ENCODE measurements at places on chromosomes 6 and 20.
A peak's percentile ranks its signal among the peaks of the same experiment; 100 is the strongest.

DNA sequence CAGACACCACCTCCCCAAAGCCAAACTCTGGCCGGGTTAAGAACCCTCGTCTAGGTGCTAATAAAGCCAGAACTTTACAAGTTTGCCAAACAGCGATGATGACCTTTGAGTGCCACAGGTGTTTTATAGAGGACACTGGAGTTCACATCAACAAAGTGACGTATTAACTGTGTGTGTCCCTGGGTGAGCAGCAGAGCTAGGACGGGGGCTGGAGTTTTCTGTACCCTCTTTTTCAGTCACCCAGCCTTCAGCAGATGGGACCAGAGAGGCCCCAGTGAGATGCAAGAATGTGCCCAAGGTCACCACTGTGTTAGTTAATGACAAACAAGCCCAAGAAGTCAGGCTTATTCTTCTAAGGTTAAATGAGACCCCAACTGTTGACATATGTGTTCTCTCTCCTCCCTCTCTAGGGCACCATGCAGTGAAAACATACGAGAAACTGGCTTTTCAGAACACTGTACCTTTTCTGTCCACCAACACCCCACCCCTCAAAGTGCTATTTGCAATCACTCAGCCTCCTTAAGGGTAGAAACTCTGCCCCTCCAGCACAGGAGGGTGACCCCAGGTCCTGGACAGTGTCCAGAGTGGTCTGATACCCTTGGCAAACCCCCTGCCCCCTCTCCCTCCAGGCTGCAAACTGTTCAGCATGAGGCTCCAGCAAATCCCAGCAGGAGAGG is 5.2 kb downstream of the SDC4 start:
- no peak for DNase-seq

DNA sequence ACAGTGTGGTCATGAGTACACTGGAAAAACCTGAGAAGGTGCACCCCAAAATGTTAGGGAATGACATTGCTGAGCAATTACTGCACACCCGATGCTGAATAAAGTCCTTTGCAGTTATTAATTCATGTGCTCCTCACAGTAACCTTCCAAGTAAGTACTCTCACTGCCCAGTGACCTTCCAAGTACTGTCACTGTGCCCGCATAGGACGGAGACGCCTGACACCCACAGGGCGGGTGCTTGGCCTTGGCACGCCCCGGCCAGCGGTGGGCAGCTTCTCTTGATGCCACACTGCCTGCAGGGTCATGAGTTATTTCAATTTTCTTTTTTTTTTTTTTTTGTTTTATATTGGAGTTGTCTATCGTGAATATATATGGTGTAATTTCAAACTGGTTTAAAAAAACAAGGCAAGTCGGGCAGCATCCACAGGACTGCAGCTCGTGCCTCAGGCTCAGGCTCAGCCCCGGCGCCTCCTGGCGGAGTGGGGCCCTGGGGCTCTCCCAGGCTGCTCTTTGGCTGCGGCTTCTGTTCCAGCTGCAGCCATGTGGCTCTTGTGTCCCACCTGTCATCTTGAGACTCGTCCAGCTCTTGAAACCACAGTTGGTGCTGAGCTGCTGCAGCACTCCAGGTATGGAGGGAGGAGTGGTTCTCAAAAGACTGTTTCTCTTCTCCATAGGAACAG is 27.0 kb downstream of the PNLDC1 start:
- DNase-seq: no peak

- DNase-seq: no peak
These were observed 84.7 kb upstream of the SCP2D1 start for GRCh38 chr20:18728870-18729224.

- no peak for DNase-seq
These were observed 259.7 kb downstream of the RFPL4B start for GRCh38 chr6:112606656-112607435.

DNA sequence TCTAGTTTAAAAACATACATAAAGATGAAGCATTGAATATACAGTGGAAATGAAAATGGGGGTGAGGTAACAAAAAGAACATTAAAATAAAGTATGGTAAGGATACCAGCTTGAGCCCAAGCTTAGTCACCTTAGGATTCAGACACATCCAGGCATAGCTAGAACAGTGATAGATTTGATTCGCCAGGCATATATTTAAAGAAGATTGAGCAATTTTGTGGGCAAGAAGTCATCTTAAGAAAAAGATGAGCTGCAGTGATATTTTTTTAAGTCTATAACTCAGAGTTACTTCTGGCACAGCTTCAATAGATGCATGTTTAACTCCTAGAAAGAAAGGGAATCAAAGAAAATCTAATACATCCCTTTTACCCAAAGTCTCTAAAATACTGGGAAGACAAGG is 97.9 kb downstream of the BMP5 start:
- no peak for DNase-seq

- DNase-seq: no peak
These were observed 141.2 kb downstream of the CDK19 start for GRCh38 chr6:110674096-110674495.

- no peak for DNase-seq
These were observed 154.6 kb downstream of the SASH1 start for GRCh38 chr6:148497257-148497656.

GRCh38 chr6:21679761-21680265 is 86.3 kb downstream of the SOX4 start:
- DNase-seq: peak; percentile 81

DNA sequence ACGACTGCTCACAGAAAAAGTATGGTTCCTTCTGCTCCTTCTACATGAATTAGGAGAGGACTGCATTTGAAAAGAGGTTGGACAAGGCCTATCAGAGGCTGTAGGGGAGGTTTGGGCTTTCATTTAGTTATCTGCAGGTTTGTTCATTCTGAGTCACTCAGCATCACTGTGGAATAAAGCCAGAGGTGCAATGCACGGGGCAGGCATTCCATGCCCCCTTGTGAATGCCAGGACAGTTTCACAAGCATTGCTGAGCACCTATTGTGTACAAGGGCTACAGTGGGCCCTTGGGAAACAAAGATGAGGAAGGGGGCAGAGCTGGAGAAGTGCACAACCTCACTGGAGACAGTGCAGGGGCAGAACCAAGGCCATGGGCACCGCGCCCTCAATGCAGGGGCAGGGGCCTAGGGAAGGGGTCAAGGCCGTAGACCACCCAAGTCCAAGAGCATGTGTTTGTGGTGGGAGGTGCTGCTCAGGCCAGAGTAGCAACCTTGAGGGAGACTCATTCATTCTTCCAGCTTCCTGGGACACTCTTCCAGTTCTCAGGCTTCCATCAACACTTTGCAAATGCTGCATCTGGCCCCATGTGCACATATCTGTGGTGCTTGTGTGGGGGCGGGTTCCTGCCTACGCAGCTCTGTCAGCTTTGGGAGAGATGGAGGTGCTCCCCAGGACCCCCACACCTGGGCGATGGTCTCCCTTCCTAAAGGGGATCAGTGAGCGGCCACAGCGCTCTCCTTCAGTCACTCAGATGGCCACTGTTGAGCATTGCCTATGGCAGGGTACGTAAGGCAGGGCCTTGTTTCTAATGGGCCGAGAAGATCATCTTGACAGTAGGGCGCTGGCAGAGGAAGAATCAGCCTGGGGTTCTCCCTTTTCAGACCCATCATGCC is 204.5 kb downstream of the SYNDIG1 start:
- peak; percentile 56 for DNase-seq

- DNase-seq: no peak
These were observed 802.4 kb downstream of the PHF3 start for GRCh38 chr6:64437996-64438395.

- DNase-seq: peak; percentile 55
These were observed 125.0 kb upstream of the MLIP start for GRCh38 chr6:53986165-53986720.

GRCh38 chr6:7954477-7955200 is 44.1 kb upstream of the TXNDC5 start:
- no peak for DNase-seq

GRCh38 chr20:50957276-50957675 is 1.1 kb downstream of the DPM1 start:
- DNase-seq: peak; percentile 20

Data from AG08395 (cell line).